Effector memory CD4-positive, alpha-beta T cell (primary cell): ENCODE measurements at places on chromosomes 7 and 10.

DNA sequence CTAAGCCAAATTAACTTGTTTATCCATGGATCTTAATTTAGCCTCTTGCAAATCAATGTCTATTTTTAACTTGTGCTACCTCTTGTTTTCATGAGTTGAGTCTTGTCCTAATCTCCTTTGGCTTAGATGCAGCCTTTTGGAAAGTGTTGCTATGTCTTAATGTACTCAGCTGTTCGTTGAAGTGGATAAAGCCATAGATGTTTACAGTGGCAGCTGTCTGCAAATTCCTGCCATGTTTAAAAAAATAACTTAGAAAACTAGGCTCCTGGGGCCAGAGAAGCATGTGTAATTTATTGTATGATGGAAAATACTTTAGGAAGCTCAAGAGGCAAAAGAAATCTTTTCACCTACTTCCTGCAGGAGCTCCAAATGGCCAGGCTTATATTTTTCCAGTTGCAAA lies 253.1 kb upstream of the RHOBTB1 start:
- DNase-seq: no peak

DNA sequence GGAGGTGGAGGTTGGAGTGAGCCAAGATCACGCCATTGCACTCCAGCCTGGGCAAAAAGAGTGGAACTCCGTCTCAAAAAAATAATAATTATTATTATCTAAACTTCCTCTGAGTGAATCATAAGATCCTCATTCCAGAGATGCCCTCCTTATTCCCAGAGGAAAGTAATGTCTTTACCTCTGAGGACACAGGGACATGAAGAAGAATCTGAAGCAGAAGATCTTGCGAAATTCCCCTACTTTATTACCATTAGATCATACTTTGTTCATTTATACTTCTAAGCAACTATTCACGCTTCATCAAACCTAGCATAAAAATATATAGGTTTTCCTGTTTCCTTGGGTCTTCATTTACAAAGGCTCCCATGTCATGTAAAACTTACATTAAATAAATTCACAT lies 143.1 kb downstream of the ETV1 start:
- DNase-seq: no peak

GRCh38 chr7:116392806-116393205 lies 106.7 kb upstream of the CAV2 start:
- no peak for DNase-seq

GRCh38 chr10:310976-311639 lies 175.9 kb downstream of the ZMYND11 start:
- no peak for DNase-seq

- DNase-seq: no peak
Measured at GRCh38 chr7:129376778-129377700, 57.2 kb upstream of the STRIP2 start.

DNA sequence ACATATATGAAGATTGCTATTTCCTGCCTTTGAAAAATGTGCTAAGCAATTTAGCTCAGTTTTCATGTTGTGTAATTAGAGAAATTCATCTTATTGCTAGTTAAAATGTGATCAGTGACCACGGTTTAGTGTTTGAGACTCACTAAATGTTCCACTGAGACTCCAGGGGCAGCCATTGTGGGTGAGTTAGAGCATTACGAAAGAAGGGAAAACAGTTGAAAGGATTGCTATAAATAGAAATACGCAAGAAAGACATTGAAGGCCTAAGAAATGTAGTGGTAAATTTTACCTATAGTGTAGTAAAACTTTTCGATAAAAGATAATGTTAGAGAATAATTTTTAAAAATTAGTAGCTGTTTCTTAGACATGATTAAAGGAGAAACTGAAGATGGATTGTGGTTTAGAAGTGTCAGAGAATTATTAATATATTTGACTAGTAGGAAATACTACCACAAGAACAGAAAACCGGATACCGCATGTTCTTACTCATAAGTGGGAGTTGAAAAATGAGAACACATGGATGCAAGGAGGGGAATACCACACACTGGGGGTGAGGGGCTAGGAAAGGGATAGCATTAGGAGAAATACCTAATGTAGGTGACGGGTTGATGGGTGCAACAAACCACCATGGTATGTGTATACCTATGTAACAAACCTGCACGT lies 394.5 kb downstream of the SEMA3D start:
- no peak for DNase-seq

DNA sequence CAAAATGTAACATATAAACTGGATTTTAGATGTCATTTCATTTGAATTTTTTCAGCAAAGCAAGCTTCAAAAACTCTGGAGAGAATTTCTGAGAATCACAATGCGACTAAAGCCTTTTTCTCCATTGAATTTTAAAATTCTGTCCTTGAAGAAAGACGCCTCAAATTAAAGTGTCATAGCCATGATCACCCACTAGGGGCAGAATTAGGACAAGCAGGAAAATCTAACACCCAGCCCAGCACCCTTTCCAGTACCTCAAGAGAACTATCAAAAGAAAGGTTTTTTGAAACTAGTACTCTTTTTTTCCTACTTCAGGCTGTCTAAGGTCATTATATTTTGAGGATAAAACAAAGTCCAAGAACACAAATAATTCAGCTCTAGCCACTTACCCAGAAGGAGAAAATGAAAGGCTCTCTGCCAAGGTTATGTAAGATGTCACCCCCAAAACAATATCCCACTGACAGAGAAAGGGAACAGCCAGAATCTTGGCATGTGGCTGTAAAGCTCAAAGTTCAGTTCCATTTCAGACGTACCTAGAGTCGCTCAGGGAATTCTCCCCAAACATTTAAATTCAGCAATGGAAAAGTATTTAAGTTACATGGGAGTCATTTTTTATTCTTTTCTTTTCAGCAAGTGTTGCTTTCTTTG lies 299.4 kb downstream of the SNX13 start:
- no peak for DNase-seq

GRCh38 chr7:13826752-13827151 lies 162.7 kb downstream of the ETV1 start:
- no peak for DNase-seq

DNA sequence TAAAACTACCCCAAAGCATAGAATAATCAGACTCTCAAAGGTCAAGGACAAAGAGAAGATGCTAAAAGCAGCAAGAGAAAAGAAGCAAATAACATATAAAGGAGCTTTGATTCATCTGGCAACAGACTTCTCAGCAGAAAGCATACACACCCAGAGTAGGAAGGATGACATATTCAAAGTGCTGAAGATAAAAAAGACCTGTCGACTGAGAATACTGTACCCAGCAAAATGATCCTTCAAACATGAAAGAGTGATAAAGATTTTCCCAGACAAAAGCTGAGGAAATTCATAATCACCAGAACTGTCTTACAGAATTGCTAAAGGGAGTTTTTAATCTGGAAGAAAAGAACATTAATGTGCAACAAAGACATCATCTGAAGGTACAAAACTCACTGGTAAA lies 14.9 kb downstream of the KCNK18 start:
- no peak for DNase-seq

DNA sequence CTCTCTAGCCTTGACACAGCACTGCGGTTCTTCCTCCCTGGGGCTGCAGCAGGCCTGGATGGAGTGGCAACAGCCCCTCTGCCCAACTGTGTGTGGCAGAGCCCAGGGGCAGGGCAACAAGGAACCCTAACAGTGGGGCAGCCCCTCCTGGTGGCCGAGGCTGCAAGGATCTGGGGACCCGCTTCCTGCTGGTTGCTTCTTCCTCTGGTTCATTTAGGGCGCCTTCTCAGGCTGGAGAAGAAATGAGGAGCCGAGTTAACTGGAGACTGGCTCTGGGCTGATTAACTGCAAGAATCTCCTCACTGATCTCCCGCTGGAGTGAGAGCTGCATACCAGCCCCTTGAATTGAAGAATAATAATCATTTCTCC lies 80.1 kb upstream of the EMX2 start:
- DNase-seq: no peak

DNA sequence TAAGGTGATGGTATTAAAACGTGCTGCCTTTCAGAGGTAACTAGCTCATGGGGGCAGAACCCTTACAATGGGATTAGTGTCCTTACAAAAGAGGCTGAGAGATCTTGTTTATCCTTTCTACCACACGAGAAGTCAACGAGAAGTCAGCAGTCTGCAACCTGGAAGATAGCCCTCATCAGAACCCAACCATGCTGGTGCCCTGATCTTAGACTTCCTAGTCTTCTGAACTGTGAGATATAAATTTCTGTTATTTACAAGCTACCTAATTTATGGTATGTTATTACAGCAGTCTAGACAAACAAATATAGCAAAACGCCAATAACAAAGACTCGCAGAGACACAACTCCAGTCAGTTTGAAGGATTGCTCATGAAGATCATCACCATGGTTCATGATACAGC lies 157.5 kb upstream of the TMEM106B start:
- no peak for DNase-seq

- peak; percentile 21 for DNase-seq
Measured at GRCh38 chr10:132306864-132307751, 642 bp downstream of the STK32C start.
